ENCODE measurements at places on chromosomes 1 and 21. TPM values are rescaled to one million over a fixed set of nuclear protein-coding genes. Genes with fewer than 3 reads are reported as not detected.

COL6A2 gene
- 118 TPM for total RNA-seq

ZBTB8A gene
- total RNA-seq, result 3.7 TPM

PDC gene
- not detected for total RNA-seq

FOXO6 gene
- total RNA-seq, result 1.4 TPM

CRB1 gene
- total RNA-seq, result not detected

RYR2 gene
- 955 TPM for total RNA-seq

OR10J1 gene
- not detected for total RNA-seq

NOS1AP gene
- 4.5 TPM for total RNA-seq

NEGR1 gene
- 5.3 TPM for total RNA-seq

- no peak for DNase-seq
These were observed 13.4 kb downstream of the OSCP1 start for GRCh38 chr1:36436821-36437220.

GRCh38 chr21:45988366-45989347, 7.1 kb downstream of the COL6A1 start:
- DNase-seq, result peak; percentile 10

DNA sequence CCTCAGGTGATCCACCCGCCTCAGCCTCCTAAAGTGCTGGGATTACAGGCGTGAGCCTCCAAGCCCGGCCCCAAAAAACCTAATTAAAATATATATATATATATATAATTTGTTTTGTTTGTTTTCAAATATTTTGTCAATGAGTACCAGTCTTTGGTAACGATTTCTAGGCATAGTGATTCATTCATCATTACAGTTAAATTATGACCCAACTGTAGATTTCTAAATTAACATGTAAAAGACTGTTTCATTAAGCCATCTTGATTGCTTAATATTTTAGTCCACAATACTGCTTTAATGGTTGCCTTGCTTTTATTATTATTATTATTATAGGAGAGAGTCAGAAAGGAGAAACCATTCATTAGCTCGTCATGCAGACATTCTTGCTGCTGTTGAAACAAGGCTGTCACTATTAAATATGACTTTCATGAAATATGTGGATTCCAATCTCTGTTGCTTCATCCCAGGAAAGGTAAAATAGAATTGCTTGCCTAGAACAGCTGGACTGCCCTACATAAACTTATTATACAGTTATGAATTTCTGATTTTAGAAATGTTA, 19.9 kb downstream of the FBXO28 start:
- DNase-seq, result no peak

- DNase-seq, result peak; percentile 0
These were observed 22.7 kb upstream of the ACTL8 start for GRCh38 chr1:17732475-17732874.

DNA sequence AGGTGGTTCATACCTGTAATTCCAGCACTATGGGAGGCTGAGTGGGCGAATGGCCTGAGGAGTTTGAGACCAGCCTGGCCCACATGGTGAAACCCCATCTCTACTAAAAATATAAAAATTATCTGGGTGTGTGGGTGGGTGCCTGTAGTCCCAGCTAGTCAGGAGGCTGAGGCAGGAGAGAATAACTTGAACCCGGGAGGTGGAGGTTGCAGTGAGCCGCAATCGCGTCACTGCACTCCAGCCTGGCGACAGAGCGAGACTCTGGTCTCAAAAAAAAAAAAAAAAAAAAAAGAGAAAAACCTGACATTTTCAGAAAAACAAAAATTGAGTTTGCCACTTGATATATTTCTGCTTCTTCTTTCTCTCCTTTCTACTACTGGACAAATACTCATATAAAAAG, 24.3 kb downstream of the CA6 start:
- DNase-seq, result no peak

DNA sequence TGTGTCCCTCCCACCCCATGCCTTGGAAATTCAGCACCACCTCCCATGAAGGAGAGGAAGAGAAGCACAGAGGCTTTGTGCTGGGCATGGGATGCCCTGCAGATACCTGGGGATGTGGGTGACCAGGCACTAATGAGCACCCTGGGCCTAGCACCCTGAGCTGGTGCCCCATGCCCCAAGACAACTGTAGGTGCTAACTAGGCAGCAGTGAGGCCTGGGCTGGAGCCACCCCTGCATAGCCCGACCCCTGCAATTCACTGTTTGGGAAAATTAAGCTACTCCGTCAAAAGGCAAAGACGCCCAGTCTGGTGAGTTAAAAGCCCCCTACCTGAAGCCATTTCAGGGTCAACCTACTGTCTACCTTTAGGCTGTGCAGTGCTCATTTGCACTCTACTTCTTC, 5.4 kb downstream of the KCNA2 start:
- DNase-seq, result no peak

DNA sequence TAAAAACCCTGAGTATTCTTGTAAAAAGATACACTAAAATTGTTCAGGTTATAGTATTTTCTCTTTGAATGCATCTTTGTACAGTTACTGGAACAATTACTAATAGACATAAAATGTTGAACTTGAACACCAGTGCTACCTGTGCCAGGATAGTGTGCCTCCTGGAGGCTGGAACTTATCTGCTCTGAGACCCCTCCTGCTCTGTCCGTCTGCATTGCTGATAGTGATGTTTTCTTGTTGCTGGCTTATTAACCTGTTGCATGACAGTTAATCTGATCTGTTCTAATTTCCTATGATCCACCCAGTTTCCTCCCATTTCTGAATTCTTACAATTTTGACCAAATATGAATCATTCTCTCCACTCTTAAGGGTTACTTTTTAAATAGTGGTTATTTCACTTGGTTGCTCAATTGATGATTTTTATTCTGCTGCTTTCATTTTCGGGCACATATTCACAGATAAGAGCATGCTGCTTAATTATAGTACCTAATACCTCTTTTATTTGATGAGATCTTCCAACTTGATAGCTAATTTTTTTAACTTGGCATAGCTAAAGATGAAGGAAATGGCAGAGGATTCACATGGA, 101.4 kb downstream of the CC2D1B start:
- no peak for DNase-seq

GRCh38 chr1:116997636-116998035, 3.9 kb upstream of the CD101 start:
- no peak for DNase-seq

DNA sequence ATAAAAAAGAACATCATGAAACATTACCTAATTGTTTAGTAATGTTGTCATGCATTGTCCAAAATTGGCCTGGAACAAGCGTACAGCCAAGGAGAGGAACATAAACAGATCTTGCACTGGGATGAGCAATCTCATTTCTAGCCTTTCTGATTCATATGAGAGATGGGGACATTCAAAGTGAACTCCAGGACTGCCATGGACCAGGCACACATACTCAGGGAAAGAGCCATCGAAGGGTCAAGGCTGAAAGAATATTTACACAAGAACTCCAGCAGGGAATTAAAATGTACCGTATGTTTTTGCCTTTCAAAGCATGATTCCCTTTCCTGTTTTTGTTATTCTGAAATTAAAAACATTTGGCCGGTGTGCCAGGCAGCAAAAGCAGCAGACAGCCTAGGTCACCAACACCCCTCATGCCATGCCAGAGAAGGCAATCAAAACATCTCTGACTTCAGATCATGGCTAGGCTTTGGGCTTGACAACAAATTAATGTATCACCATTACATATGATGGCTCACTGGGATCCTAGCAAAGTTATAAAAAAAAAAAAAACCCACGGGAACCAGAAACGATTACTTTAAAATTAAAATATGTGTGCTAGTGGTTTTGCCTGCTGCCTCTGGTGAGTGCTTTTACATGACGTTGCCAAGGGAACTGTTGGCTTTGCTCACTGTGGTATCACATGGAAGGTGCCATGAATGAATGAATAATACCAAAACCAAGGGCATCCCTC, 159.8 kb downstream of the TGFBR3 start:
- DNase-seq, result no peak
